Cortex of kidney (tissue), 1 donor: ENCODE measurements at places on chromosomes 16 and 17.

GRCh38 chr17:65297384-65297783 lies 160.2 kb downstream of the RGS9 start:
- DNase-seq, result no peak

DNA sequence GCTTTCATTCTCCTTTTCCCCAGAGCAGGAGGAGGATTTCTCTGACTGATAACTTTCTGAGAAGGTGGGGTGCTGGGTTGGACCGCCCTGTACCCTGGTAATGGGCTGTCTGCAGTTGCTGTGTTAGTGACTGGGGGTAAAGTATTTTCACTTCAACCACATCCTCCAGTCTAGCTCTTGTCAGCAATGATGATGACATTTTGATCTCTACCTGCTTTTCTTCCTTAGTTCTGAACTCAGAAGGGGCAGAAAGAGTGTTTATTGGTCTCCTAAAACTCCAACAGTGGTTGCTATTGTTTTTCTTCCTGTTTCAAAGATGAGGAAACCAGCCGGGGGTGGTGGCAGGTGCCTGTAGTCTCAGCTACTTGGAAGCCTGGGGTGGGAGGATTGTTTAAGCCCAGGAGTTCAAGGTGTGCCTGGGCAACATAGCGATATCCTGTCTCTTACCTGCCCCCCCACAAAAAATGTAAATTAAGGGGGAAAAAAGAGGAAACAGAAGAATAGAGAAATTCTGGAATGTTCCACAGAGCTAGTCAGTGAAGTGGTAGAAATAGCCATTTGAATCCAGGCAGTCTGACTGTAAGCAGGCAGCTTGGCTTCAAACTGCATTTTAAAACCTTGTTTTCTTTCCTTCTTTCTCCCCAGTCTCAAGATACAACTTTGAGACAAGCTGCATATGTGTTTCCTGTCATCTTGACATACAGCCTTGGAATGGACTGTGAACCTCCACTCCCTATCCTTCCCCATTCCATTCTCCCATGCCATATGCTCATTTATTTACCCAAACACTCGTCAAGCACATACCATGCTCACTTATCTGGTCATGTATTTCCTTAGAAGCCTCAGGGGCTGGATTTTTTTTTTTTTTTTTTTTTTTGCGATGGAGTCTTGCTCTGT lies 3.3 kb upstream of the N4BP1 start:
- no peak for DNase-seq

- no peak for DNase-seq
Measured at GRCh38 chr17:47076171-47076570, 97.1 kb upstream of the RPRML start.

- no peak for DNase-seq
Measured at GRCh38 chr16:4763791-4764190, 3.2 kb downstream of the ZNF500 start.

GRCh38 chr16:28935924-28936783 lies 4.4 kb downstream of the CD19 start:
- DNase-seq, result no peak

- no peak for DNase-seq
Measured at GRCh38 chr17:72858826-72859495, 233.5 kb downstream of the SLC39A11 start.

- no peak for DNase-seq
Measured at GRCh38 chr16:2467528-2468232, 3.4 kb upstream of the NTN3 start.

- DNase-seq, result no peak
Measured at GRCh38 chr17:50123649-50124349, 6.2 kb downstream of the SAMD14 start.

GRCh38 chr16:87227296-87227951 lies 89.8 kb downstream of the C16orf95 start:
- no peak for DNase-seq

GRCh38 chr16:27127308-27127707 lies 60.6 kb downstream of the C16orf82 start:
- no peak for DNase-seq

- no peak for DNase-seq
Measured at GRCh38 chr17:6668727-6669425, 17.3 kb downstream of the C17orf100 start.

DNA sequence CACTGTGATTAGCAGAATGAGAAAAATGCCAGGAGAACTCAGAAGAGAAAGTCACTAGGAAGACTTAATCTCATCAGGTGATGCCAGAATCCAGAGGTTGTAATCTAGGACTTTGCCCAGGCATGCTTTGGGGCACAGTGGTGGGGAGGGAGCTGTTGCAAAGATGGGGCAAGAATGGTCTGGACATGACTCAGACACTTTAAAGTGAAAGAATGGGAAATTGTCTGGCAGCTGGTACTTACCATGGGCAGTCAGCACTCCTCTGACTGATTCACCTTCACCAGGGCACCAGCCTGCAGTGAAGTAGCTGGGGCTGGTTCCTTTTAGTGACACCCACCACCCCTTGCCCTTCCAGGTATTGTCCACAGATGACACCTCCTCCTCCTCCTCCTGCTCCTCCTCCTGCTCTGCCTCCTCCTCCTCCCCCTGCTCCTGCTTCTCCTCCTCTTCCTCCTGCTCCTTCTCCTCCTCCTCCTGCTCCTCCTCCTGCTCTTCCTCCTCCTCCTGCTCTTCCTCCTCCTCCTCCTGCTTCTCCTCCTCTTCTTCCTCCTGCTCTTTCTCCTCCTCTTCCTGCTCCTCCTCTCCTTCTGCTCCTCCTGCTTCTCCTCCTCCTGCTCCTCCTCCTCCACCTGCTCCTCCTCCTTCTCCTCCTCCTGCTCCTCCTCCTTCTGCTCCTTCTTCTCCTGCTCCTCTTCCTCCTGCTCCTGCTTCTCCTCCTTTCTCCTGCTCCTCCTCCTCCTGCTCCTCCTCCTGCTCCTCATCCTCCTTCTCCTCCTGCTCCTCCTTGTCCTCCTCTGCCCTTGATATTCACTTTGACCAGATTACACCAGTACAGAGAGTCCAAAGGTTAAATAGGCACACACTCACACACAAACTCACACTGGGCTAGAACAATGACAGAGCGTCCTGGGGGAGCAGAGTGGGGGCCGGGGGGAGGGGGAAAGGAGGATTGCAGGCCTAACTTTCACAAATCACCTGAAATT lies at the start of gene CHD9NB:
Gene CHD9NB (minus strand): TSS at position 379 of the 983 bp plus-strand sequence. CDS start 8,739 bp downstream, outside the sequence.
- no peak for DNase-seq

GRCh38 chr17:76345377-76345974 lies 8.2 kb downstream of the PRPSAP1 start:
- DNase-seq, result no peak

GRCh38 chr17:67891481-67892119 lies 66.3 kb downstream of the BPTF start:
- no peak for DNase-seq

GRCh38 chr16:88955906-88956305 lies 21.1 kb downstream of the CBFA2T3 start:
- DNase-seq, result no peak

DNA sequence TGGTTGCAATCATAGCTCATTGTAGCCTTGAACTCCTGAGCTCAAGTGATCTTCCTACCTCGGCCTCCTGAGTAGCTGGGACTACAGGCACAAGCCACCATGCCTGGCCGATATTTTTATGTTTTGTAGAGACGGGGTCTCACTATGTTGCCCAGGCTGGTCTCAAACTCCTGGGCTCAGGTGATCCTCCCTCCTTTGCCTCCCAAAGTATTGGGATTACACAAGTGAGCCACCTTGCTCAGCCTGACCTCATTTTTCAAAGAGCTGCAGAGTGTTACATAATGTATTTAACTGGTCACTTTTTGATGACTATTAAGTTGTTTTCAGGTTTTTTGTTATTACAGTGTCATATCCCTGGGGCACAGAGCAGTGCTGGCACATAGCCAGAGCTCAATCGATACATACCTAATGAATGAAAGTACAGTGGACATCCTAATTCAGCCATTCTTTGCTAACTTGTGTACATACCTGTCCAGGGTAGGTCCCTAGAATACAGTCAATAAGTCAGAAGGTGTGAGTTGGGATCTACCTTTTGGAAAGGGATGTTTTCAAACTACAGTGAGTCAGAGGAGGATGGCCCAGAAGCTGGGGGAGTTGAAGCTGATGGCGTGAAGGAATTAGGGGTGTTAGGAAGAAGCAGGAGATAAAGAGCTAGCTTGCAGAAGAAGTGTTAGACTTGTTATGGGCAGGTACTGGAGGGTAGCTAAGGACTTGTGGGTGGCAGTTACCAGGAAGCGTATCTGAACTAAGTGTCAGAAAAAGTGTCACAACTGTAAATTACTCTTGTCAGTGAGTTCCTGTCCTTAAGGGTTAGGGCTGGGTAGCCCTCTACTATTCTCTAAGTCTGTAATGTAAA lies 20.1 kb upstream of the CYLD start:
- no peak for DNase-seq

DNA sequence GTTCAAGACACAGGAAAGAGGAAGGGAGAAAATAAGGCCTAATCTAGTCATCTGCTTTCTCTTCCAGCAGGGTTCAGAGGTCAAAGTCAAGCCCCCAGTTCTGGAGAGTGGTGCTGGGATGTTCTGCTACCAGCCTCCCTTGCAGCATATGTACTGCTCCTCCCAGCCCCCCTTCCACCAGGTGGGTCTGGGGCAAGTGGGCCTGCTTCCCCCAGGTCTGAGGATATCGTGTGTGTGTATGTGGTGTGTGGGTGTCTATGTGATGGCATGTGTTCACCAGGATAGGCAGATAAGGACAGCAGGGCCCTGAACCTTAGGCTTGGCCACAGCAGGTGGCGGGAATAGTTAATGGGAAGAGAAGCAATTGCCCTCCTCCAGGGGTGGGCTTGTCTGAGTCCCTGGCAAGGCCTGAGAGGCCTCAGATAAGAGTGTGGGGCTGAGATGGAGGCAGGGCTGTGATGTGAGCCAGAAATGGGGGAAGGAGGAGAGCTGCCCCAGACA lies 21.1 kb downstream of the FOXN1 start:
- no peak for DNase-seq

DNA sequence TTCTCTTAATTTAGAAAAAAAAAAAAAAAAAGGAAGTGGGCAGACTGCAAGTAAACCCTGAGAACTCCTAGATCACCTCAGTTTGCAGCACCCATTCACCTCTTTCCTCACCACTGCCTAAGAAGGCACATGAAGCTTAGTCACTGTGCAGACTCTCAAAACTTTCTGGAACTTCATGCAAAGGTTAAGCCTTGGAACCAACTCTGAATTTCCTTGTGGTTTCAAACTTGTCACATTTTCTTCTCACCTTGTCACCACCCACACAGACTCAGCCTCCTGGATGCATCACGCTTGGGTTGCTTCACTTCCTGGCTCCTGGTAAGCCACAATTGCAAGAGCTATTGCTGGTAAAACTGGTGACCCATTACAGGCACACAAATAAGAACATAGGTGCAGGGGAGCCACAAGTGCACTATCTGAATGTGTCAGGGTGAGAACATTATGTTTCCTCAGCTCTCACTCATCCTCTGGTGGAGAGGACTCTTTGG lies 15.0 kb upstream of the CPD start:
- DNase-seq, result no peak

- DNase-seq, result no peak
Measured at GRCh38 chr16:78596996-78597422, 497.6 kb downstream of the WWOX start.

- no peak for DNase-seq
Measured at GRCh38 chr16:88977018-88977811, at the start of gene CBFA2T3. Gene CBFA2T3, minus strand, starts transcription at chr16:88977207. Its CDS starts 400 bp downstream, at chr16:88976807.

GRCh38 chr16:54431997-54432896 lies 145.7 kb upstream of the IRX3 start:
- no peak for DNase-seq

GRCh38 chr16:58042001-58042885 lies 16.7 kb downstream of the MMP15 start:
- DNase-seq, result no peak

GRCh38 chr17:77581480-77581879 lies 377.0 kb upstream of the TNRC6C start:
- no peak for DNase-seq

- DNase-seq, result no peak
Measured at GRCh38 chr17:42017866-42018200, 594 bp upstream of the DNAJC7 start.

- no peak for DNase-seq
Measured at GRCh38 chr17:1566505-1567199, 4.1 kb upstream of the PITPNA start.

GRCh38 chr16:15548482-15548891 lies 94.5 kb downstream of the MARF1 start:
- no peak for DNase-seq

- no peak for DNase-seq
Measured at GRCh38 chr17:29590411-29591145, 1.1 kb upstream of the GIT1 start.

DNA sequence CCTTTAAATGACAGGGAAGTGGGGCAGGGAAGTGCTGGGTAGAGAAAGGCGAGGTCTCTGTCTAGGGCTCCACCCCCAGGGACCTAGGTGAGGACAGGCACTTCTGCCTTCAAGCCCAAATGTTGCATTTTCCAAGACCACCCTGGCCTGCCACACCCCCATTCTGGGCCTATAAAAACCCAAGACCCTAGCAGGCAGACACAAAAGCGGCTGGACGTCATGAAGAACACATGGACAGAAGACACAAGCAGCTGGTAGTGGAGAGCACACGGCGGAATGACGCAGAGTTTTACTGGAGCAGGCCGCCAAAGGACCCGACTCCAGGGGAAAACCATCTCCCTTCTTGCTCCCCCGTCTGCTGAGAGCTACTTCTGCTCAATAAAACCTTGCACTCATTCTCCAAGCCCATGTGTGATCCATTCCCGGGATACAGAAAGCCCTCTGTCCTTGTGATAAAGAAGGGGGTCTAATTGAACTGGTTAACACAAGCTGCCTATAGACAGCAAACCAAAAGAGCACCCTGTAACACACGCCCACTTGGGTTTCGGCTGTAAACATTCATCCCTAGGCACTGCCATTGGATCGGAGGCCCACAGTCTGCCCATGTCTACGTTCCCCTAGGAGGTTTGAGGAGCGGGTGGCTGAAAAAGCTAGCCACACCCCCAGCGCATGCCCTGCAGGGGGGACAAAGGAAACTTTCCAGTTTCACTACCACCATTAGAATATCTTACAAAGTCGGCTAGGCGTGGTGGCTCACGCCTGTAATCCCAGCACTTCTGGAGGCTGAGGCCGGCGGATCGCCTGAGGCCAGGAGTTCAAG lies 622.2 kb upstream of the SALL1 start:
- no peak for DNase-seq

DNA sequence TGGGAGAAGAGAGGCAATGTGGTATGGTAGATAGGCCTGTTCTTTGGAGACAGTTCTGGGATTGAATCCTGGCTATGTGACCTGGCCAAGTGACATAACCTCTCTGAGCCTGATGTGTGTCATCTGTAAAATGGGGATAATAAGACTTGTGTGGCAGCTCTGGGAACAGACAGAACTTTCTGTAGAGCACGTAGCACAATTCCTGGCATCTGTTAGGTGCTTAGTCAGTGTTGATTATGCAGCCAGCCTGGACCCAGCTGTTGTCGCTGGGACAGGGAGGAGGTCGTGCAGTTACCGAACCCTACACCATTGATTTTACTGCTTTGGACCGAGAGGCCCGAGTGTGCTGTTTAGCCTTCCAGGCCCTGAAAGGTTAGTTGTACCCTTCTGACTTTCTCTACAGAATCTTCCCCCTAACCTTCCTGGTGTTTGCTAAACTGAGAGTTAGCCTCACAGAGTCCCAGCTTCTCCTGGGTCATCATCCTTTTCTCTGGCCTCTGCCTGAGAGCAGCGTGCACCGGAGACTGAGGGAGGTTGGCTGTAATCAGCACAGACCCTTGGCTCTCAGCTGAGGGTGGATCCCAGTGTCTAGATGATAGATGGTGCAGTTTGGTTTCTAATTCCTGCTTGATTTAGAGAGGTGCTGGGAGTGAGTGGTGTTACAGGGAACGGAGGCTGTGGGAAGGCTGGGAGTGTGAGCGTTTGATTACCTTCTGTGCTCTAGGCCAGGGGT lies 31.9 kb downstream of the MSI2 start:
- no peak for DNase-seq

- no peak for DNase-seq
Measured at GRCh38 chr16:47258874-47259461, 115.2 kb upstream of the NETO2 start.
